ENCODE measurements at places on chromosomes 7 and 10.

GRCh38 chr10:11720260-11720741 lies 21.9 kb upstream of the ECHDC3 start:
- no peak overlapping the region for H3K4me3 ChIP-seq
- peaks cover 28% of the 10 kb centered on the region for H3K4me1 ChIP-seq
- no peaks in the 10 kb centered on the region for H3K27me3 ChIP-seq

DNA sequence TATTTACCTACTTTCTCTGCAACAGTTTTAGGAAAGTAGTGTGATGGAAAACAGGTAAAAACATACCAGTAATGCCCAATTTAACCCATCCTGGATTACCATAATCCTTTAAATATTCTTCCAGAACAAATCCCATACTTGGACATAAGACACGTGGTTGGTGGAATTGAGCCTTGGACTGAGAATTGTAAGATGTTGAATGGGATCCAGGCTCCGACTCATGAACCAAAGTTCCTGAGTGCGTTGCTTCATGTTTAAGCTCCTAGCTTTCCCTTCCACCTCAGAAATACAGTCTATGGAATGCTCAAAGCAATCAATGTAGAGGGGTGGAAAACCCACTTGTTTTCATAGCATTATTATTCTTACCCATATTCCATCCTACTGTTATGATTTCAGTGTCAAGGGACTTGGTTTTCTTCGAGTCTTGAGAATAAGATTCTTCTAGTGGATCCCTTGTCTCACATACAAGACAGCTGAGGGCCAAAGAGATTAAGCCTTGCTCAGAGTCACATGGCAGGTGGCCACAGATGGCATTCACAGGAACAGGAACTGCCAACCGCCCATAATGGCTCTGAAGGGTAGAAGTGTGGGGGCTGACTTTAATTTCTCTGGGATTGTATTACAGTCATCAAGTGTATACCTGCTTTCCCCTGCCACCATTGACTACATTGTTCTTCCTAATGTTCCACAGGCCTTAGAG lies 171.2 kb downstream of the GFRA1 start:
- no peaks in the 10 kb centered on the region for H3K27me3 ChIP-seq
- H3K4me1 ChIP-seq, result no peaks in the 10 kb centered on the region
- no peak overlapping the region for H3K27ac ChIP-seq
- no peak for DNase-seq
- H3K36me3 ChIP-seq, result no peaks in the 10 kb centered on the region

- no peaks in the 10 kb centered on the region for H3K4me1 ChIP-seq
- H3K4me3 ChIP-seq, result no peak overlapping the region
- H3K27me3 ChIP-seq, result no peaks in the 10 kb centered on the region
- no peak for DNase-seq
- H3K36me3 ChIP-seq, result no peaks in the 10 kb centered on the region
Measured at GRCh38 chr10:114473776-114474175, 69.5 kb upstream of the AFAP1L2 start.

- H3K27ac ChIP-seq, result no peak overlapping the region
- H3K36me3 ChIP-seq, result no peaks in the 10 kb centered on the region
- H3K27me3 ChIP-seq, result no peaks in the 10 kb centered on the region
- DNase-seq, result no peak
- no peaks in the 10 kb centered on the region for H3K4me1 ChIP-seq
Measured at GRCh38 chr7:154484943-154485342, 432.7 kb downstream of the DPP6 start.

GRCh38 chr7:107957436-107957835 lies 45.5 kb downstream of the LAMB1 start:
- no peak overlapping the region for H3K27ac ChIP-seq
- no peaks in the 10 kb centered on the region for H3K36me3 ChIP-seq
- no peak overlapping the region for H3K4me3 ChIP-seq

- DNase-seq, result no peak
- H3K36me3 ChIP-seq, result no peaks in the 10 kb centered on the region
- no peak overlapping the region for H3K27ac ChIP-seq
- no peaks in the 10 kb centered on the region for H3K4me1 ChIP-seq
- no peak overlapping the region for H3K4me3 ChIP-seq
Measured at GRCh38 chr10:33428682-33429081, 94.2 kb upstream of the NRP1 start.

- no peak for DNase-seq
- no peaks in the 10 kb centered on the region for H3K4me1 ChIP-seq
- H3K27ac ChIP-seq, result no peak overlapping the region
- H3K36me3 ChIP-seq, result no peaks in the 10 kb centered on the region
Measured at GRCh38 chr10:77253147-77253545, 384.5 kb downstream of the KCNMA1 start.

DNA sequence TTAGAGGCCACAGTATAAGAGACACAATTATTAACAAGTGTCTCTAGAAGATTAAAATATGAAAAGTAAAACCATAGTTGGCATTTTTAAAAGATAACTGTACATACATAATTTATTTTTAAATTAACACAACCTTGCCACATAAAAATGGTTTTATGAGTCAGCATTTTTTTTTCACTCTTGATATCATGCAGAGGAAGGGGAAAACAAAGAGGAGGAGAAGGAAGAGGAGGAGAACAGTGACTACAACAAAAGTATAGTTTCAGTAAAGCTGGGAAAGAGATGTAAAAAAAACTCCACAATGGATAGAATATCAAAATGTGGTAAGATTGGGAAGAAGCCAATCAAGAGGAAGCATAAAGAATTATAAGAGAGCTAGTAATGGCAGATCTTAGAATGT lies 34.0 kb downstream of the CH25H start:
- no peak overlapping the region for H3K27ac ChIP-seq
- no peaks in the 10 kb centered on the region for H3K27me3 ChIP-seq
- no peaks in the 10 kb centered on the region for H3K36me3 ChIP-seq

DNA sequence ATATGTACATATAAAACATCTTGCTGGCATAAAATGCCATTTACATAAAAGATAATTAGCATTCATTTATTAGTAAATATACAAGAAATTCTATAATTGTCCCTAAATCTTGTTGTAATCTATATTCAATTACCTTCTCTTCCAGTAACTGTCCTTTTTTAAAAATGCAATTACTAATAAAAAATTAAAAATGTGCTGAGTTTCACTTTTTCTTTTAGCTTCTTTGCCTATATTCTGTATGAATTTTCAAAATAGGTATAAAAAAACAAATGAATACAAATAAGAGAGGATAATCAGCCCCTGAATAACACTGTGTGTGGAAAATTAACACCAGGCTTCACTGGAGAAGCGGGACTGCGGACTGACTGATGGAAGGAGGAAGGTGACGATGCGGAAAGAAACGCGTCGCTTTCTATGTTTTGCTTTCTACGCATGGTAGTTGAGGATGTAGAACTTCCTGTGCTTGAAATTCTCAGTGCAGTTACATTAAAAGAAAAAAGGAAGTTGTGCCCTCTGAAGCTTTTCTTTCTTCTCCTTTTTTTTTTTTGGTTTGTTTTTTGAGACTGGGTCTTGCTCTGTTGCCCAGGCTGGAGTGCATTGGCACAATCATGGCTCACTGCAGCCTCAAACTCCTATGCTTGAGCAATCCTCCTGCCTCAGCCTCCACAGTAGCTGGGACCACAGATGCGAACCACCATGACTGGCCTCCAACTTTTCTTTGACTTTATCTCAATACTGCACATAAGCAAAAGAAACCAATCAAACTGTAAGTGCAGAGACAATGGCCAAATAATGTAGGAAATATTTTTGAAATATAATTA lies 7.4 kb upstream of the ZMYND11 start:
- H3K27ac ChIP-seq, result no peak overlapping the region
- no peak overlapping the region for H3K4me3 ChIP-seq
- H3K27me3 ChIP-seq, result no peaks in the 10 kb centered on the region
- H3K36me3 ChIP-seq, result no peaks in the 10 kb centered on the region

DNA sequence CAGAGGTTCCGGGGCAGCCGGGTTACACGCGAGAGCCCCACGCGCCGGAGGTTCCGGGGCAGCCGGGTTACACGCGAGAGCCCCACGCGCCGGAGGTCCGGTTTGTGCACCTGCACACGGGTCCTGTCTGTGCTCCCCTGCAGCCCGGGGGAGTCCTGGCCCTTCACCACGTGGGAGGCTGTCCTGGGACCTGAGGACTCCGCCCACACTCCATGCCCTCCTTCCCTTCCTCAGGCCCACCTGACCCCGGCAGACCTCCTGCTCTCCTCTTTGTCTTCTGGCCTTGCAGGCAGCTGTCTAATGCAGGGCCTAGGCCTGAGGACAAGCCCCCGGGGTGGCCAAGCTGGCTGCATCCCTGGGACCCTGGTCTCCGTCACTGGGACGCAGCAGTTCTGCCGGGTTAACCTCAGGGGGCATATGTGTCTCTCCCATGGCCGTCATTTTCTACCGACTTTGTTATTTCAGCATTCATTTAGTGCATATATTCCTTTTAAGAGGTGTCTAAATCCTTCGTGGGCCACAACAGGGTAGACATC lies 374.6 kb downstream of the DNAJB6 start:
- H3K4me1 ChIP-seq, result no peaks in the 10 kb centered on the region
- no peaks in the 10 kb centered on the region for H3K36me3 ChIP-seq
- DNase-seq, result no peak

DNA sequence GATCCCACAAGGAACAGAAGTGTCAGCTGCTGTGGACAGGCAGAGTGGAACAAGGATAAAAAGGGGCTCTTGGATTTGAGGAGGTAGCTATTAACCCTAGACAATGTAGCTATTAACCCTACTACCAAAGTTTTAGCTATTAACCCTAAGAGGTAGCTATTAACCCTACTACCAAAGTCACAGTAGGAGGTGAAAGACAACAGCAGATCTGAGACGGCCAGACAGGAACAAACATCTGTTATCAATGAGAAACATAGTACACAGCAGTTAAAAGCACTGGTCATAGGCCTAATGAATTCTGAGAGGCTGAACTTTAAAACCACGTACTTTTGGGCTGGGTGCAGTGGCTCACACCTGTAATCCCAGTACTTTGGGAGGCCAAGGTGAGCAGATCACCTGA lies 11.9 kb downstream of the ERCC6 start:
- no peaks in the 10 kb centered on the region for H3K27me3 ChIP-seq
- H3K4me3 ChIP-seq, result no peak overlapping the region
- H3K27ac ChIP-seq, result no peak overlapping the region

DNA sequence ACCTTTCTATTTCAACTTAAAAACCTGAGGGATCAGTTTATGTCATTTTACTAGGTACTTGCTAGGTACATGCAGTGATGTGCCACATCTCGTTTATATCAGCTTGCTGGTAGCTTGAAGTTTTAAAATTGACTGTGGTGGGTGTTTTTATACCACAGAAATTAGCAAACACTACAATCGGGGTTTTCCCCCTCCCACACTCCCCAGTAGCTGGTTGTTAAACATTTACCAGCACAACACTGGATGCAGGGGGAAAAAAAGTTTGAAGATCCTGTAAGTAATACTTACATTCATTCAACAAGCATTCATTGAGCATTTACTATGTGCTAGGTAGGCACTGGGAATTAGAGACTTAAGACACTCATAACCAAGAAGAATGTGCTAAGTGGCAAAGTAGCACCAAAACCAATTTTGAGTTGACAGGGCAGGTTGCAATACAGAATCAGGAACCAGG lies 32.6 kb downstream of the USP6NL start:
- no peaks in the 10 kb centered on the region for H3K4me1 ChIP-seq
- H3K27ac ChIP-seq, result no peak overlapping the region
- H3K4me3 ChIP-seq, result no peak overlapping the region
- H3K36me3 ChIP-seq, result no peaks in the 10 kb centered on the region
- DNase-seq, result no peak

GRCh38 chr10:70334526-70335245 lies 47.7 kb downstream of the LRRC20 start:
- no peak for DNase-seq
- no peak overlapping the region for H3K27ac ChIP-seq
- H3K4me3 ChIP-seq, result no peak overlapping the region
- H3K36me3 ChIP-seq, result no peaks in the 10 kb centered on the region

- no peaks in the 10 kb centered on the region for H3K4me1 ChIP-seq
- no peaks in the 10 kb centered on the region for H3K27me3 ChIP-seq
- DNase-seq, result no peak
- H3K4me3 ChIP-seq, result no peak overlapping the region
Measured at GRCh38 chr7:155007947-155008346, 5.0 kb upstream of the PAXIP1 start.

- H3K4me3 ChIP-seq, result no peak overlapping the region
- no peaks in the 10 kb centered on the region for H3K36me3 ChIP-seq
- DNase-seq, result no peak
- no peak overlapping the region for H3K27ac ChIP-seq
- H3K4me1 ChIP-seq, result no peaks in the 10 kb centered on the region
Measured at GRCh38 chr7:12802070-12802469, 114.6 kb downstream of the ARL4A start.

- no peak for DNase-seq
- no peak overlapping the region for H3K27ac ChIP-seq
Measured at GRCh38 chr10:93379731-93380575, 102.2 kb downstream of the MYOF start.

DNA sequence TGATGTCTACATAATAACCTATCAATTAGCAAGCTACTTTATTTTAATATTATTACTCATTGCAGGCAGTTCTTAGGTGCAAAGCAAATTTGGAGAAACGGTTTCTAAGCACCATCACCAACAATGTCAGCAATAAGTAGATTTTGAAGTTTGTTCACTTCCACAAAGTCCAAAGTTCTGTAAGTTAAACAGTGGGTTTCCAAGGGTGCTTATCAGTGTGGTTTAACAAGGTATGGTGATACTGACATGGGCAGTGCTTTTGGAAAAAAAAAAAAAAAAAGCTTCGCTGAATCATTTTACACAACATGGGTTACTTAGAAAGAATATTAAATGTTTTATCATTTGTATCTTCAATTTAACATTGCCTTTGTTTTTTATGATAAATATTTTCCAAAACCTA lies 101.8 kb downstream of the SPAG6 start:
- no peaks in the 10 kb centered on the region for H3K36me3 ChIP-seq
- no peak overlapping the region for H3K27ac ChIP-seq
- H3K27me3 ChIP-seq, result no peaks in the 10 kb centered on the region
- no peaks in the 10 kb centered on the region for H3K4me1 ChIP-seq
- H3K4me3 ChIP-seq, result no peak overlapping the region

- no peaks in the 10 kb centered on the region for H3K27me3 ChIP-seq
- no peak overlapping the region for H3K27ac ChIP-seq
- H3K4me3 ChIP-seq, result no peak overlapping the region
- DNase-seq, result no peak
- no peaks in the 10 kb centered on the region for H3K36me3 ChIP-seq
Measured at GRCh38 chr7:78765943-78766729, 687.3 kb downstream of the MAGI2 start.

GRCh38 chr7:158283016-158283974 lies 304.3 kb downstream of the PTPRN2 start:
- no peaks in the 10 kb centered on the region for H3K36me3 ChIP-seq
- no peaks in the 10 kb centered on the region for H3K4me1 ChIP-seq
- no peak overlapping the region for H3K4me3 ChIP-seq
- no peak overlapping the region for H3K27ac ChIP-seq
- DNase-seq, result no peak
